ENCODE measurements at places on chromosomes 1 and 21.

GRCh38 chr1:19436716-19437476 lies 48.4 kb downstream of the CAPZB start:
- DNase-seq = no peak

GRCh38 chr1:7650801-7651200 lies 120.3 kb upstream of the VAMP3 start:
- DNase-seq = no peak

GRCh38 chr1:172390683-172391551 lies 29.6 kb upstream of the C1orf105 start:
- no peak for DNase-seq

GRCh38 chr1:38527373-38527966 lies 332.1 kb downstream of the RRAGC start:
- no peak for DNase-seq

- no peak for DNase-seq
Observed at GRCh38 chr1:53343831-53344668, 16.2 kb upstream of the LRP8 start.

GRCh38 chr1:69533343-69533742 lies 34.4 kb upstream of the LRRC7 start:
- no peak for DNase-seq
